LHCN-M2 (cell line): ENCODE measurements at places on chromosomes 2 and 18. TPM values are rescaled to one million over a fixed set of nuclear protein-coding genes. Genes with fewer than 3 reads are reported as not detected.

The ATP6V1B1 gene
- 0.90 and 2.0 TPM in 2 replicates for total RNA-seq

The EPG5 gene
- 51.0 and 66.7 TPM in 2 replicates for total RNA-seq

The REG1A gene
- total RNA-seq, result not detected in 2 replicates

The RPRM gene
- total RNA-seq, result not detected in 2 replicates

The TGFA gene
- not detected in 2 replicates for total RNA-seq

The RFX8 gene
- total RNA-seq, result 27.8 and 33.4 TPM in 2 replicates
